ENCODE measurements at places on chromosomes 2 and 18. TPM values are rescaled to one million over a fixed set of nuclear protein-coding genes. Genes with fewer than 3 reads are reported as not detected.

Gene SETBP1
- total RNA-seq = 3.7 TPM

Gene PLGLB1
- total RNA-seq = 3.1 TPM

Gene REG1B
- not detected for total RNA-seq

DNA sequence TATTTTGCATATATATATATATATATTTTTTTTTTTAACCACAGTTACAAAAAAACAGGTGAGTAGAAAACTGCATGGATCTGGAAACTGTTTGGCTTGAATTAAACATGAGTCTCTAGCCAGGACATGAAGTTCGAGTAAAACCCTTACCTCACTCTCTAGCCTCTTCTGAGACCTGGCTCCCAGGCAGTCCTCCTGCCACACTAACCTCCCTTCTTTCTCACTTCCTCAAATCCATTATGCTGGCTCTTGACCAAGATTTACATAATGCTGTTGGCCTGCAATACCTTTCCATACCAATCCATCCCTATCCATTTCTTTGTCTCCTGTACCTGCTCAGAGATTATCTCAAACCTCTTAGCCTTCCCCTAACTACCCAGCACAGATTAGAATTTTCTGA is 34.0 kb downstream of the PIGN start:
- H3K36me3 ChIP-seq = peaks cover 2% of the 10 kb centered on the region
- H3K4me1 ChIP-seq = no peaks in the 10 kb centered on the region
- no peak overlapping the region for H3K27ac ChIP-seq
- H3K4me3 ChIP-seq = no peak overlapping the region
- DNase-seq = no peak

- no peaks in the 10 kb centered on the region for H3K36me3 ChIP-seq
- H3K27me3 ChIP-seq = peaks cover 16% of the 10 kb centered on the region
- no peak overlapping the region for H3K4me3 ChIP-seq
- no peak for DNase-seq
- H3K4me1 ChIP-seq = no peaks in the 10 kb centered on the region
Measured at GRCh38 chr2:237508361-237508760, 21.3 kb downstream of the MLPH start.

- H3K36me3 ChIP-seq = peaks cover 4% of the 10 kb centered on the region
- no peak for DNase-seq
- H3K4me1 ChIP-seq = peaks cover 94% of the 10 kb centered on the region
- no peak overlapping the region for H3K4me3 ChIP-seq
- H3K27me3 ChIP-seq = no peaks in the 10 kb centered on the region
Measured at GRCh38 chr2:96964221-96964905, 22.0 kb downstream of the FAM178B start.

DNA sequence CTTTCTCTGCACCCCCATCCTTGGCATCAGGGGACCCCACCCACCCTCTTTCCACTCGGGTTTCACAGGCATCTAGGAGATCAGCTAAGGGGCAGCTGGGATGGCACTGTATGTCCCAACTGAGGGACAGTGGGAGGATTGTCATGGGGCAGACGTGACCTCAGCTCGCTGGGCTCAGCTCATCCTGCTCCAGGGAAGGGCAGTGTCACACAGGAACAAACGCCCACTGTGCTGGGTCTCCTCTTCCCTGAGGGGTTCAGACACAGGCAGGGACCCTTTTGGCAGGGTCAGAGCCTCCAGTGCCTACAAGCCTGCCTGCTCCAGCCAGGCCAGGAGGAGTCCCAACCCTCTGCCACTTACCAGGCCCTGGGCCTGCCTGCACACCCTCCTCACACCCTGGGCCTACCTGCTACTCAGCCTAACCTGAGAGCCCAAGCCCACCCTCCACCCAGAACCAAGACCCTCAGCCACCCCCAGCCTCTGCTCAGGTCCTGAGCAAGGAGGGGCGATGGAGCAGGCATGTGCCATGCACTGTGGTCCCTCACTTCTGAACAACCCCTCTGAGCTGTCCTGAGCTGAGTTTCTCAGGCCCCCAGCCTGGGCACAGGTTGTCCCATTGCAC is 68.2 kb downstream of the HS1BP3 start:
- no peak overlapping the region for H3K4me3 ChIP-seq
- DNase-seq = no peak
- H3K4me1 ChIP-seq = peaks cover 2% of the 10 kb centered on the region

DNA sequence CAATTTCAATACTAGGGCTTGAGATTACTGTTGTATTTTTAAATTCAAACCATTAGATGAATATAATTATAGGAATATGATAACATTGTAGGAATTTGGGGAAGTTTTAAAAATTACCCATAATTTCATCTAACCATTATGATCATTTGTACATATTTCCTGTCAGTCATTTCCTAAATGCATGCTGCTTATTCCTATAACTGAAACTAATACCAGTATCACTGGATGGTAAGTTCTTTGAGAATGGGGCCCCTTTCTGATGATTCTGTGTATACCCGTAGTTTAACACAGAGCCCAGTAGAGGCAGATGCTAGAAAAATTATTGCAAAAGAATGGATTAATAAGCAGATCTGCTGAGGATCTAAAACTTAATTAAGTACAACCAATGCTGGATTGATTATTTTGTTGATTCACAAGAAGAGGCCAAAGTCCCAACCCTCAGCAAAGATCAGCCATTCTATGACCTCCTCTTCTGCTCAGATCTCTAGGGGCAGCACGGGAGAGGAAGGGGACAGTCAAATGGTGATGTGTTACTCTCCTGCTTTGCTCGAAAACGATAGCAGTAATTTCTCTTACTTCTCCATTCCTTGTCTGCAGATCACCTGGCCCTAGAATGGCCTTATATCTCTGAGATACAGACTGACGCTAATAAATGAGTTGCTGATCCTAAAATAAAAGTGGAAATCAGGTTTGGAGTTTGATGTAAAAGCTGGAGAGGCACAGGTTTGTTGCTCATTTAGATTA is 69.5 kb upstream of the PELI1 start:
- no peak for DNase-seq
- H3K36me3 ChIP-seq = peaks cover 16% of the 10 kb centered on the region
- peaks cover 55% of the 10 kb centered on the region for H3K4me1 ChIP-seq
- H3K4me3 ChIP-seq = peak overlapping the region; percentile 52

- H3K4me1 ChIP-seq = peaks cover 28% of the 10 kb centered on the region
- DNase-seq = no peak
- no peaks in the 10 kb centered on the region for H3K36me3 ChIP-seq
Measured at GRCh38 chr2:85933753-85934594, 45.2 kb upstream of the ST3GAL5 start.

GRCh38 chr18:35642802-35643201 is 61.3 kb downstream of the GALNT1 start:
- H3K27ac ChIP-seq = no peak overlapping the region
- H3K27me3 ChIP-seq = no peaks in the 10 kb centered on the region
- H3K4me1 ChIP-seq = no peaks in the 10 kb centered on the region
- H3K4me3 ChIP-seq = no peak overlapping the region
- no peaks in the 10 kb centered on the region for H3K36me3 ChIP-seq
- DNase-seq = no peak

- H3K4me3 ChIP-seq = no peak overlapping the region
- no peaks in the 10 kb centered on the region for H3K36me3 ChIP-seq
- no peak overlapping the region for H3K27ac ChIP-seq
Measured at GRCh38 chr18:55337908-55338521, 250.0 kb downstream of the TCF4 start.
